ENCODE measurements at places on chromosomes 1 and 21.

DNA sequence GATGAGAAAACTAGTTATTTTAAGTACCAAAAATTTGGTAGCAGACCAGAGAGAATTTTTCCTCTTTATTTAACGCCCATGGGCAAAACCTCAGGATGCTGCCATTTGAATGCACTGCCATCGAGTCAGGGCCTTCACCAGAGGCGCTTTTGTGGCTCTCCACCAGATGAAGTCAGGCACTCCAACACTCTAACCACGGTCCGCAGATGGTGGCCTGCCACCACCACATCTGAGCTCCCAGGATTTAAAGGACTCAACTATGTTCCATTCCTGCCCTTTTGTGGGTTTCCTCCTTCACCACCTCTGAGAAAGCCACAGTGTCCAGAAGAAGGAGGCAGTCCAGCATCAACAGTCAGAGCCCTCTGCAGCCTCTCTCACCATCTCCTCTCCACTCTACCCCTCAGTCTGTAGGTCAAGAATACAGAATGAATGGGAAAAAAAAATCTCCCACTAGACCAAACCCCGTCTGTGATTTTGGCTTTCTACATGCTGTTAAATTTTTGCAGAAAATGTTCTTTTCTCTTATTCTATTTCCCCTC, 647.4 kb downstream of the USP25 start:
- DNase-seq, result no peak

DNA sequence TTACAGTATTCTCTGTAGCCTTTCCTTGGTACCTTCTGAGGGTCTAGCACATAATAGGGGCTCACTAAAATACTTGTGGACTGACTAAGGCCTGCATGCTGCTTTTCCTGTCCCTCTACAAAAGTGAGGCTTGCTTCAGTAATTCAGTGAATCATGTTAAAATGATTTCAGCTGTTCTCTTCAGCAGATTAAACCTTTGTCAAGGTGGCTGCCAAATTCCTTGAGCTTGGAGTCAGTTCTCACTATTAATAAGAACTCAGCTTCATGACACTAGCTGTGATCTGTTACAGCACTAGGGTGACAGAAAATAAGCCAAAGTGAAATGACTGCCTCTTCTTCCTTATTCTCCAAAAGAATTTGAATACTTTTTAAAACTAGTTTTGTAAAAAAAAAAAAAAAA, 128.8 kb downstream of the KCNN3 start:
- DNase-seq, result no peak

DNA sequence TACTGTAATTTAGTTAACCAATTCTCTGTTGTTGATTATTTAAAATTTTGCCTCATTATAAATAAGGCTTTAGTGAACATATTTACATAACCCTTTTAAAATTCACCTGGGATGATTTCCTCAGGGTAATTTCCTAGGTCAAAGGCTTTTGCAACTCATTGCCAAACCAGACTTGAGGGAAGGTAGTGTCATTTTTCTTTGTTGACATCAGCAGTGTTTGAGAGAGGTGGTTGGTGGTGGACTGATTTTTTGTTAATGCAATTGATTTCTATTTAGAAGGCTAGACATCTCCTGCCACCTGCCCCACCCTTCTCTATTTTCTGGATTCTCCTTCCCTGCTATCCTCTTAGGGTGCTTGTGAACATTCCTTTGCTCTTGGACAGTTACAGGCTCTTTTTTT, 116.8 kb downstream of the HHAT start:
- no peak for DNase-seq

DNA sequence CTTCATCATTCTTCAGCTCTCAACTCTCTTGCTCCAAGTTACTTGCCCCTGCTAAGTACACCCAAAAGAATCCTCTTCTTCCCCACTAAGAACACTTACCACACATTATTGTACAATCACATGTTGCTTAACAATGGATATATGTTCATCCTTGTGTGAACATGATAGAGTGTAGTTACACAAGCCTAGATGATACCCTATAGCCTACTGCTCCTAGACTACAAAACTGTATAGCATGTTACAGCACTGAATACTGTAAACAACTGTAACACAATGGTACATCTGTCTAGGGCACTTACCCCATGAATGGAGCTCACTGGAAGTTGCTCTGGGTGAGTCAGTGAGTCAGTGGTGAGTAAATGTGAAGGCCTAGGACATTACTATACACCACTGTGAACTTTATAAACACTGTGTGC, 77.4 kb downstream of the RERE start:
- no peak for DNase-seq

DNA sequence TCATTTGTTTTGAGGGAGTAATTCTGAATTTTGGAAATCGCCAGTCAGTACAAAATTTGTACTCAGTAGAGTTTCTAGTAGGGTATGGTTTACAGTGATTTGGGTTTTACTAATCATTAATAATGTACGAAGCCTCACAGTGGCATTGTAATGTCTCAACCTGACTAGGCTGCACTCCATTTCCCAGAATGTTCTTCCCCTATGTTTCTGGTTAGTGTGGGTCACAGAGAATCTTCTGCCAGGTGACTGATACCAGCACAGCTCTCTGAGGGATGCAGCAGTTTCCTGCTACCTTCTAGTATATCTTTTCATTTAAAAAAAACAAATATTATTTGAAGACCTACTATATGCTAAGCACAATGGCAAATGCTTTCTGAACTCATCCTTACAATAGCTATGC, 112.9 kb downstream of the PTPN14 start:
- DNase-seq, result no peak

GRCh38 chr21:26013970-26014369, 156.6 kb downstream of the APP start:
- no peak for DNase-seq

DNA sequence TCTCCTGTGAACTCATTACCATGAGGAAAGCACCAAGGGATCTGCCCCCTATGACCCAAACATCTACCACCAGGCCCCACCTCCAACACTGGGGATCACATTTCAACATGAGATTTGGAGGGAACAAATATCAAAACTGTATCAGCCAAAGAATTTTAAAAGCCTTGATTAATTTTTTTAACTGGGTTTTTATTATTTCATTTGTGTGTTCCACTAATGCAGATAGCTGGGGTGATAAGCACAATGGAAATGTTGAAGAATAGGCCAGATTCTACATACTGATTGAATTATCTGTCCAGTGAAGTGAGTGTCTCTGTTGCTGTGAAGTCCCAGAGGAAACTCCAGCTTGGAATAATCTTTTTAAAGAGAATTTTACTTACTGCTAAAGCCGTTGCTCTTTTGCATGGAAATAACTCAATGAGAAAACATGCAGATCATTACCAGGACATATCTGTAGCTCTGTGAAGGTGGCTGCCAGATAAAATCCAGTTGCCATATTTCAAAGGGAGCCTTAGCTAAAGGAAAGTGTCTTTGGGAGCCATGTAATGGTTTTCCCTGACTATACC, 44.4 kb upstream of the DHCR24 start:
- DNase-seq, result no peak

GRCh38 chr1:60255565-60255964, 182.0 kb upstream of the C1orf87 start:
- no peak for DNase-seq

GRCh38 chr21:14762734-14763694, 216.9 kb upstream of the SAMSN1 start:
- DNase-seq, result no peak

GRCh38 chr1:214524824-214525223, 26.6 kb downstream of the PTPN14 start:
- no peak for DNase-seq

DNA sequence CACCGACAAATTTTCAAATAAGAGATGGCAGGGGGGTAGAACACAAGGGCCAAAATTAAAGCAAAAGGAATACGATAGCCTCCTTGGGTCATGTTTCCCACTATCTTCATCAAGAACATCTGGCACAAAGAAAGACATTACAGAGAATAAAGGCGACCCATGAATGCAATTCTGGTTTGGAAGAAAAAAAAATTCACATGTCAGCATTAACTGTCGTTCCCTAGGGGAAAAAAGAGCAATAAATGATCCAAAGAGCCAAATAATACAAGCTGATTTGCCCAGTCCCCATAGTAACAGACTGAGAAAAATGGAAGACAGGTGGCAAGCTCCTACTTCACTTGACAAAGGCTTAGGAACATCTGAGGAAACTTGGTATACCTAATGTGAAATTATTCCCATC, 4.5 kb downstream of the STIL start:
- no peak for DNase-seq

GRCh38 chr21:44988607-44989536, 49.0 kb downstream of the SLX9 start:
- no peak for DNase-seq
